ENCODE measurements at places on chromosomes 3 and 15.

GRCh38 chr3:45098310-45098709 lies 47.9 kb downstream of the CDCP1 start:
- no peak for DNase-seq

DNA sequence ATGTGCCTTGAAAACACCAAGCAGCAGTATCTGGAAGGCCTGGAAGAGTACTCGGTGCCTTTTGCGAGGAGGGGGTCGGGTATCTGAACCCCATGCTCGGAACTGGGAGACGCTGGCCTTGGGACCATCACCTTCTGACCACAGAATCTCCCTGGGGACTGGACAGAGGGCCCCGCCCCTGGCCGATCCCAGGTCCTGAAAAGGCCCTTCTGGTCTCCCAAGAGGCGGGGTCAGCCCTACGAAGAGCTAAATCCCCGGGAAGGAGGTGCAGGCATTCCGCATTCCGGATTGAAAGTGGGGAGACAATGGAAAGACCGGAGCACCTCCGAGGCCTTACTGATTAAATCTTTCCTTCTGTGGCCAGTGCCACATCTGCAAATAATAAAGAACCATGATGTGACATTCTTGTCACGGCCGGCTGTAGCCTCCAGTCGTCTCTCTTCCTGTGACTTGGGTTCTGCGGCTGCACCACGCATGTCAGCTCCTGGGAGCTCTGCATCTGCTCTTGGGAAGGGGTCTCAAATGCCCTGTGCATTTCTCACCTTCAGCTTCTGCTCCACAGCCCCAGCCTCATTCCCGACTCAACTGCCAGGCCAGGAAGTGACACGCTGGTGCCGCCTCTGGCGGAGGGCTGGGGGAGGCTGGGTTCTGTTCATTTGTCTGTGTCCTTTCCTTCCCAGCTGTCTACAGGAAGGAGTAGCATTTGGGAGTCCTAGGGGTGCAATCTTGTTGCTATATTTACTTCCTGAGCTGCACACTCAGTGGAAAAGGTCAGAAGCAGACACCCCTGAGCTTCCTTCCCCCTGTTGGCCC lies 173.5 kb downstream of the KLF13 start:
- no peak for DNase-seq

GRCh38 chr3:90241481-90241880 lies 1134.1 kb downstream of the EPHA3 start:
- DNase-seq: no peak

- DNase-seq: no peak
Observed at GRCh38 chr3:178475062-178475461, 61.2 kb upstream of the KCNMB2 start.

GRCh38 chr3:77467702-77468625 lies 428.1 kb downstream of the ROBO2 start:
- no peak for DNase-seq

GRCh38 chr3:70242297-70242882 lies 70.0 kb downstream of the MDFIC2 start:
- DNase-seq: no peak

GRCh38 chr15:42349186-42349585 lies 10.1 kb upstream of the CAPN3 start:
- no peak for DNase-seq

DNA sequence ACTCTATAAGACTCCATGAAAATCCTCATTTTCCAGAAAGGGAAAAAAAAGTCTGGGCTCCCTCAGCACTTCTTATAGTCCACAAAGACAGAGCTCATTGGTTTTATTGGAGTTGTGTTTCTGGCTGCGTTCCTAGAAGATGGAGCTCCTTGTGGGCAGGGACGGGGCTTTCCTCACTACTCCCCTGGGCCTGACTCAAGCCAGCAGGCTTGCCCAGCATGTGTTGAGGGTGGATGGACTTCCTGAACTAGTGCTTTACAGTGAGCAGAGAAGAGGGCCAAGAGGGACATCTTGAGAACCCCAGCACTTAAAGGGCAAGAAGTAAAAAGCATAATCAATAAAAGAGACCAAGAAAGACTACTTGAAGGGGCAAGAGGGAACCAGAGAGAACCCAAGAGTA lies 43.2 kb upstream of the EPHB1 start:
- DNase-seq: no peak

DNA sequence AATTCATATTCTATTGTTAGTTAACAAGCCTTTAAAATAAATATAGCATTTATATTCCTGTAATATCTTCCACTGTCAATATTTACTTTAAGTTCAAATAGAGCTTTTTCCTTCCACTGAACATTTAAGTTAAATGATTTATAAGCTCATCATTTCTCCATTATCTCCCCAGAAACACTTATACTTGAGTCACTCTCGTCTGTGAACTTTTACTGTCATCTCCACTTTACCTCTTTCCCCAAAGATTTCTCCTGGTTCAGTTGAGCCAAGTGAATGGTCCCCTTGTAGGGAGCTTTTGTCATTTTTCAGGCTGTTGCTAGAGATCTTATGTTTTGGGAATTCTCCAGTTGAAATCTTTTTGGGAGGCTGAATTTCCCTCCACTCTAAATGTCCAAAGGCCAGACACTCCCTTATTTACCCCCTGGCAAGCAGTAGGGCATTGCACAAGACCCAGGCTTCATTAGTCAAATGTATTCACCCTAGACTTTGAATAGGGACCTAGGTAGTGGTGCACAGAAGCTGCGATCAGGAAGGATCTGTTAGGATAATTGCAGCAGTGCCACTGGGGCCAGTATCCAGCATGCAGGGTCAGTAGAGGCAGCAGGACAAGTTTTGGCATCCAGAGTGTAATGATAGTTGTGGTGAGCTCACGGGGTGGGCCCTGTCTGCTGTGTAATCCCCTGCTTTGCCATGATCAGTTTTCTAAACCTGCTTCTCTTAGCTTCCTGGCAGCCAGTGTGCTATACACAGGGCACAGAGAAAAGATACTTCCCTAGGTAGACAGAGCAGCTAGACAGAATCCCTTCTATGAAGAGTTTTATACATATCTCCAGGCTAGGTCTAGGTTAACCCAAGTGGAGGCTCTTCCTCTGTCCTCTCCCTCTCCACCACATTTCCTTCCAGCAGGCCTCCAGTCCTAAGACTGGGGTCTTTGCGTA lies 356.5 kb upstream of the SLCO3A1 start:
- DNase-seq: no peak

DNA sequence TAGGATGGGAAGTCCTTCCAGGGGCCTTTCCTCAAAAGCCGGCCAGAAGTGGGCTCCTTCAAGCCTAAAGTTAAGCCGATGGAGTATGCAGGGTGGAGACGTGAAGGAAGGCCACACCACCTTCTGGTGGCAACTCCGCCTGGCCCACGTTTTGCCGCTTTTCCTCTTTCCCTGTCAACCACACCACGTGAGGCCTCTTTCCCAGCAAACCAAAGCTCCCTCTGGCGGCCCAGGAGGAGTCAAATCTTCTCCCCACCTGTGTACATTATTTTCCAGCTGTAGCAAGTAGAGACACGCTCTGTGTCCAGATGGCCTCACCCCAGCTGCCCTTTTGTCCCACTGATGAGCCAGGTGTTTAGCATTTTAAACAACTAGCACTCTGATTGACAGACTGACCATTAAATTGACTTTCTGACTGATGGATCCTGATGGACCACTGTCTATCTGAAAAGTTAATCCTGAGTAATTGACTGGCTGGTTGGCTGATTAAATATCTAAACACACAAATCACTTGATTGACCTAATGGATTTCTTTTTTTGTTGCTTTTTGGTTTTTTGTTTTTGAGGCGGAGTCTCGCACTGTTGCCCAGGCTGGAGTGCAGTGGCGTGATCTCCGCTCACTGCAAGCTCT lies 59.6 kb upstream of the ZBTB38 start:
- no peak for DNase-seq

DNA sequence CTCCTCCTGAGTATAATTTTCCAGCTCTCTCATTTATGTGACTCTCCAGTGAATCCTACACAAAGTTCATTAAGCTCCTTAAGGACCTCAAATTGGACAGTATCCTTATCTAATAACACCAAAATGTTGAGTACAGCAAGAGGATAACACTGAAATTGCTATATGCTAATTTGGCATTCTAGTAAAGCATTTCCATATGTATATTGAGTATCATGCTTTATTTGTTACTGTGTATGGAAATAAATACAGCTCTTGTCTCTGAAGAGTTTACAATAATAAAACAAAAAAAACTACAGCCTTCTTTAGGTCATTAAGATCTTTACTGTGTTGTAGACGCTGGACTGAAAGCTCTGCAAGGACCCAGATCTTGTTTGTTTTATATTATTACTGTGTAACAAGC lies 1341.3 kb downstream of the ROBO1 start:
- no peak for DNase-seq

DNA sequence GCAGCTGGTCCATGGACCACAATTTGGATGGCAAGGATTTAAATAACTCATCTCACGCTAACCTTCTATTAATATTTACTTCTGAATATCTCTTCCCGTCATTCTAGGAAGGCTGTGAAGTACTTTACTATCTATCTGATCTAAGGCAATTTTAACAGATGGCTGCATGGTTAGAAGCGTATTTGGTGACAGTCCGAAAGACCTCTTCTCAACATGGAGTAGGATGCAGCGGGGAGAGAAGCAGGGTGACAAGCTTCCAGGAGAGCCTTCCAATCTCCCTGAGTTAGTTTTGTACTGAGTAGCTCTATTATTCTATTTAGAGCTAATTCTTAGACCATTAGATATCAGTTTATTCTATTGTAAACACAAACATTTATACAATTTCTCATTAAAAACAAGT lies 309.4 kb downstream of the PLCL2 start:
- no peak for DNase-seq

DNA sequence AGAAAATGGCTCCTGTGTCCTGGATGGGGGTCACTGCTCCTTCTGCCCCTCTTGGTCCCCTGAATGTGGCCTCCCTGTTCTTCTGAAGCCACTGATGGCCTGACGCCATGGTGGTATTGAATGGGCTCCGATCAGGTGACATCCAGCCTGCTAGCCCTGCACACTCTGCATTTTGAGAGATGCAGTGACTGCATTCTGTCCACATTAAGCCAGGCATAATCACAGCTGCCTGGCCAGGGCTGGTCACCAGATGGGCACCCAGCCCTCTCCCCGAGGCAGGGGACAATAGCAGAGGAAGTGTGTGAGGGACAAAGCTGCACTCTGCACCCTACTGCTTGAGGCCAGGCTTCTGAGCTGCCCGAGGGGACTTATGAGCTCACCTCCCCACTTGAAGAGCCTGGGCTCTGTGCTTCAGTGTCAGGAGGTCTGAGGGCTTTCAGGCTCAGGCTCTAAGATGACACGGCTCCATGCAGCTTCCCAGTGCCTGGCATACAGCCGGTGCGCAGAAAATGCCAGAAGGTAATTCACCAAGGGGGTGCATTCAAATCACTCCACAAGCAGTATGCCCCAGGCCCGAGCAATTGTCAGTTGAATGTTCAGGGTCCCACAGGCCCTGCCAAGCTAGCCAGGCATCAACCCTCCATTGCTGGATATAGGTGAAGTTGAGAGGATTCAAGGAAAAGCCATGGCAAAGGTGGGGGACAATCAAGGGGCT lies 56.8 kb downstream of the WNT7A start:
- DNase-seq: no peak

Measured in memory B cell (primary cell).